AG09309 (cell line): ENCODE measurements at places on chromosomes 16 and 17.

DNA sequence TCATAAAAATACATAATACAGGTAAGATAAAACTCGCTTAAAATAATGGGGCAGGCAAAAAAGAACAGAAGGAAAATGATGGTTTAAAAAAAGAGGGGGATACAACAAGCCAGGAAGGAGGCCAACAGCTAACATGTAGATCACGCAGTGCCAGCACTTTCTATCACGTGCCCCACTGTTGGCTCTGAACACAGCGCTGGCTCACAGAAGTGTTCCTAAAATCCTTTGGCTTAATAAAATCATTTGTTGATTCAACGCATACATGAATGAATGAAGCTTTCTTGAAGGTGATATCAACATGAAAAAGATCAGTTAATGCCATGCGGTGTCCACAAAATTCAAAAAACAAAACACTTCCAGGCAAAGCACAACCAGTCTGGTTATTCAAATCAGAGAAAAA is 8.5 kb downstream of the ITGAE start:
- DNase-seq = no peak

- peak; percentile 42 for DNase-seq
Measured at GRCh38 chr16:89216315-89217137, 977 bp upstream of the ZNF778 start.

- no peak for DNase-seq
Measured at GRCh38 chr17:63842173-63842539, 329 bp downstream of the SMARCD2 start.

- DNase-seq = no peak
Measured at GRCh38 chr16:74743668-74744299, 30.8 kb downstream of the FA2H start.

DNA sequence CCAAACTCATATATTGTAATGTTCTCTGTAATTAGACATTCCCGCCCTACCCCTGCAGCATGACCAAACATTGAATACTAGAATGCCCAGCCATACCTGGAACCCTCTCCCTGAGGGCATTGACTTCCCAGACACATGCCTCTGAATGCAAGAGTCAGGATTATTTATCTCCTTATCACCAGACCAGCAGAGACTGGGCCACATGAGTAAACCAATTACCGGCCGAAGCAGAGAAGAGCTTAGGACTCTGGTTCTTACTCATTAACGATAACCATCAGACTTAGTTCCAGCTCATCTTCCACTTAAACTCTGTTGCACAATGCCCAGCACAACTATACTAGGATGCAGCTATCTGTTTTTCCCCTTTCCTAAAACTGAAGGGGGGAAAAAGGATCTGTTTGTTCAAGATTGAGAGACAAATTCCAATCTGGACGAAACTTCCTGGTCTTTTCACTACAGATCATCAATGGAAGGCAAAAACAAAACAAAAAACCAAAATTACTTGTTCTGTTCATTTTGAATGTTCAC is 88.2 kb upstream of the CORO6 start:
- peak; percentile 59 for DNase-seq

DNA sequence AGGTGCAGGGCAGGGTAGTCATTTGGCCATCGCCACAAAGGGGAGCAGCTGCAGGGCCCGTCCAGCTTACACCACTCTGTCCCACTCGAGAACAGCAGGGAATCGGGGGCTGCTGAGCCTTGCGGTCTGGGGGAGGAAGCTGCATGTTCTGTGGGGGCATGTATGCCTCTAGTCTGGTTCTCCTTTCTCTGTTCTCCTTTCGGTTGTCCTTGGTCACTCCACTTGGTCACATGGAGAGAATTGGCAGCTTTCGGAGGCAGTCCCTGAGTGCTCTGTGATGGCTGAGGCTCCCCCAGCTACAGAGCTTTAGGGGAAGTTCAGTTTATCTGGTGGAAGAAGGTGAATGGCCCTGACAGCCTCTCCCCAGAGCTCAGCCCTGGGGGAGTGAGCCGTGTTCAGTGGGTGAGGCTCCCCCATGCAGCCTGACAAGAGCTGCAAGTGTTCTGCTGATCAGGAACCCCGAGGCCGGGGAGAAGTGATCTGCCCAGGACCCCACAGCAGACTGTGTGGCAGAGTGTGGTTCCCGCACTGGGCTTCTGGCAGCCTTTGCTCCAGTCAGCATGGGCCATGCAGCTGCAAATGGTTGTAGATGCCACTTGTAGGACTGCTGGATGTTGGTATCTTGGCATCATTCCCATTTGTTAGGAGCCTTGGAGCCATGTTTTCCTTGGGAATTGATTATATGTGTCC is 22.3 kb upstream of the SMPD3 start:
- no peak for DNase-seq

- DNase-seq = peak; percentile 99
Measured at GRCh38 chr16:9047689-9048301, 43.6 kb upstream of the HAPSTR1 start.

DNA sequence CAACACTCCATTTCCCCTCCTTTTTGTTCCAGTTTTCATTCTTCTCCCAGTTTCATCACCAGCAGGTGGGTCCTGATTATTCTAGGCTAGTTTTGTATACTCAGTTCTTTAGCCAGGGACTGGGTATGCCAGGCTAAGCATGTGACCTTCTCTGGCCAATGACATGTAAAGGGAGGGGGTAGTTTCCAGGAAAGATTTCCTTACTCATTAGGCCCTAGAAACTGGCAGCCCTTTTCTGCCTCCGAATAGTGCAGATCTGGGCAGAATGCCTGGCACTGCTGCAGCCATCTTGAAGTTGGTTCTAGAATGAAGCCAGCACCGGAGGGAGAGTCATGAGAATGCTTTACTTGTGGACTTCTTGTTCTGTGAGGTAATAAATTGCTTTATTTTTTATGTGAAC is 126.9 kb upstream of the AXIN2 start:
- DNase-seq = no peak

GRCh38 chr16:30874244-30874820 is 19.5 kb downstream of the BCL7C start:
- DNase-seq = no peak

- no peak for DNase-seq
Measured at GRCh38 chr16:31400191-31400590, 7.1 kb downstream of the ITGAD start.

DNA sequence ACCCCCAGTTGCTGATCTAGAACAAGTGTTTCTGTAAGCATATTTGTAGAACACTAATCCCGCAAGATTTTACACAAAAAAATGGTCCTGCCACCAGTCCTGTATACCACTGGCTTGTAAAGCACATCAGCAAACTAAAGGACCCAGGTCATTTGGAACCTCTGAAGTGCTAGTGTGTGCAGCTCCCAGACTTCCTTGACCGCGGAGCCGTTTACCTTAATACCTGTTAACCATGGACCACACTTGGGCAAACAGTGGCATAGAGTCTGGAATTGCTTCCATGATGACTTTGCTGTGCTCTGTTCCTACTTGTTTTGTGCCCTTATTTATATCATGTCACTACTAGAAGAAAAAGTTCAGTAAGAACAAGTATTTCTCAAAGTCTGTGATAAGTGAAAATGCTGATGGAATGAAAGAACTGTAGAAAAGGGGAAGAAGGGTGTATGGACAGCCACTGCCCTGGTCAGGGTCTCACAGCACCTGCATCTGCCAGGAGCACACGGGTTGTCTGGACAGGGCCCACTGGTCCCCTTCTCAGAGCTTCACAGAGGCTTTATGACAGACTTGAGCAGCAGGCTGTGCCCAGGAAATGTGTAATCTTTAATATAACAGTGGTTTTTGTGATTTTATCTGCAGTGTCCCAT is 29.3 kb downstream of the ALDH3A2 start:
- no peak for DNase-seq

DNA sequence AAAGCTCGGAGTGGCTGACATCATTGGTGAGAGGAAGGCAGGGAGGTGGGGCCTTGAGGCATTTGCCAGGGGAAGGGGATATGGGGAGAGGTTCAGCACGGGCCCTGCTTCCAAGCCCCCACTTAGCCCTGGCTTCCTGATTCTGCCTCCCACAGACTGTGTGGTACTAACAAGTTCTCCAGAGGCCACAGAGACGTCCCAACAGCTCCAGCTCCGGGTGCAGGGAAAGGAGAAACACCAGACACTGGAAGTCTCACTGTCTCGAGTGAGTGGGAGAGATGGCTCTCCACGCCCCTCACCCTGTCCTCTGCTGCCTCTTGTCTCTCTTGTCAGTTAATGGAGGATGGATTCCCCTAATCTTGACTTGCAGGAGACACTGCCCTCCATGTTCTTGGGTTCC is 8.1 kb downstream of the NFATC2IP start:
- DNase-seq = no peak

DNA sequence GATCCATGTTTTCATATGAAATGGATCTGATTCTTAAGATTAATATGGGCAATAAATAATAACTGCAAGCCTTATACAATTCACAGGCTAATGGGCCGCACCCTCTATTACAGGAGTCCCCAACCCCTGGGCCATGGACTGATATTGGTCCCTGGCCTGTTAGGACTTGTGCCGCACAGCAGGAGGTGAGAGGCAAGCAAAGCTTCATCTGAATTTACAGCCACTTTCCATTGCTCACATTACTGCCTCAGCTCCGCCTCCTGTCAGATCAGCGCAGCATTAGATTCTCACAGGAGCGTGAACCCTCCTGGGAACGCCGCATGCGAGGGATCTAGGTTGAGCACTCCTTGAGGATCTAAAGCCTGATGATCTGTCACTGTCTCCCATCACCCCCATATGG is 26.8 kb downstream of the METTL16 start:
- no peak for DNase-seq

DNA sequence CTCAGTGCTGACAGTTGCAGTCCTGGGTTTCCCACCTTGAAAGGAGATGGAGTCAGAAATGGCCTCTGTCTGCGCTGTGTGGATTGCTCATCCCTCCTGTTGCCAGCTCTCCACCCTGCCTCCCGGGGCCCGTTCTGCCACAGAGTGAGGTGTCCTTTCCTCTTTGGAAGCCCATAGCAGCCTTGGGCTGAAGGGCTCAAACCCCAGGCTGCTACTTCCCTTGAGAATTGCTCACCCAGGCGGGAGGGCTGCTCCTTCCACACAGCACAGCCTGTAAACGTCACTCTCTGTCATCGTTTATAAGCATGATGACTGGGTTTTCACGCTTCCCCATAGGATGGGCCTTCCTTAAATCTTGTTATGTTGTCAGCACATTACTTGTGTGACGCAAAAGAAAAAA is 62.7 kb downstream of the FOXK2 start:
- DNase-seq = peak; percentile 28

DNA sequence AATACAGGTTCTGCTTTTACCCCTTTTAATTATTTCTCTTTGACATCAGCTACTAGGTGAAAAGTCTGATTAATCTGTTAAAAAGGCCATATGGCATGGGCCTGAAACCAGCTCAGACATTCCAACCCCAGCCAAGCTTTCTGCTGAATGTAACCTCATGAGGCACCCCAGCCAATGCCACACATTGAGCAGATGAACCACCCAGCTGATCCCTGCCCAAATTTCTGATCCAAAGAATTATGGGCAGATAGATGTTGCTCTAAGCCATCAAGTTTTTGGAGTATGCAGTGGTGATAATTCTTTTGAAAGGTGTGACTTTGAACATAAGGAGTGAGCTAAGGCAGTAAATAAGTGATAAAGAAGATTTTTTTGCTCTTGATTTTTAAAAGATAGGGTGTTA is 177.6 kb upstream of the AXIN2 start:
- no peak for DNase-seq

GRCh38 chr16:82031116-82032084 is 3.7 kb upstream of the HSD17B2 start:
- peak; percentile 60 for DNase-seq

GRCh38 chr17:62781831-62782251 is 26.3 kb downstream of the MARCHF10 start:
- DNase-seq = no peak

GRCh38 chr16:87076950-87077749 is 240.0 kb downstream of the C16orf95 start:
- no peak for DNase-seq
